ENCODE measurements at places on chromosomes 2 and 18.

DNA sequence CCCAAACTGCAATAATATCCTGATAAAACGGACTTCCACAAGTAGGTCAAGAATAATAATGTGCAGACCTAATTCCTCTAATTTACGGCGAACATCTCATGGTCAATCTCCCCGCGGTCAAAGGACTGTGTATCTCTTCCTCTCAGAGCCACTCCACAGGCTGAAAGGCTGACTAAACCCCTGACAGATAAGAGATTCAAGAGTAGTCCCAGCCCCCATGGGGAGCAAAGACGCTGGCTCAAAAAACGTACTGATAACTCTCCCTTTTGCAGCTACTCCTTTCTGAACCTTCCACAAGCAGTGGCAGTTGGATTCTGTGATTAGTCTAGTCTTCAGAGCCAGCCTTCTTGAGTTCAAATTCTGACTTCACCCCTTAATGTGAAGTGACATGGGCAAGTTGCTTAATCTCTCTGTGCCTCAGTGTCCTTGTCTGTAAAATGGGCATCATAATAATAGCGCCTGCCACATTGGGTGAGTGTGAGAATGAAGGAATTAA is 19.7 kb upstream of the IL18R1 start:
- H3K36me3 ChIP-seq, result no peaks in the 10 kb centered on the region
- no peaks in the 10 kb centered on the region for H3K4me1 ChIP-seq
- no peaks in the 10 kb centered on the region for H3K27me3 ChIP-seq
- H3K27ac ChIP-seq, result no peak overlapping the region

DNA sequence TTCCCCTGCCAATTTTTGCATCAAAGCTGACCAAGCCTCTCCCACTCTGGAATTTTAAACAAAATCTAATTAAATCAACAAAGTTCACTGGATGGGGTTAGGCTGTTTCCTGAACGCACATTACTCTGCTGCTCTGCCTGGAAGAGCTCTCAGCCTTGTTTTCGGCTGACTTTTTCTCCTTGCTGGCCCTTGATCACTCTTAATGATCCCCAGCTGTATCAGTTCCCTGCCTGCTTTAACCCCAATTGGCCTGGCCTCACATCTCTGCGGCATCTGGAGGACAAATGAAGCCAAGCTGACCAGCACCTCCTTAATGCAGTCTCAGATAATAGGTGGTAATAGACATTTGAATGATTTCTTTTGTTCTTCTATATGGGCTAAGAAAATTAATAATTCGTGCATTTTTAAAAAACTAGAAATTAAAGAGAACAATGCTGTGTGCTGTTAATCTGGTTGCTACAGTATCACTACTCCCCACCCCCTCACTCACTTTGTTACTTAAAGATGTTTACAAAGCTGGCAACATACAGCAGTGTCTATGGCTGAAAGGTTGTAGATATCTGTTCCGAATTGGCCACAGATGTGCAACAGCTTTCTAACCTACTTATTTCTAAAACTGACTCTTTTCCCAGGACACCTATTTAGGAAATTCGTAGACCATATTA is 415.2 kb upstream of the KCNH7 start:
- no peak for DNase-seq
- H3K4me1 ChIP-seq, result no peaks in the 10 kb centered on the region
- no peak overlapping the region for H3K27ac ChIP-seq
- no peaks in the 10 kb centered on the region for H3K27me3 ChIP-seq
- H3K36me3 ChIP-seq, result no peaks in the 10 kb centered on the region

GRCh38 chr2:98483257-98483861 is 38.7 kb downstream of the INPP4A start:
- H3K4me1 ChIP-seq, result peaks cover 56% of the 10 kb centered on the region
- H3K36me3 ChIP-seq, result no peaks in the 10 kb centered on the region

DNA sequence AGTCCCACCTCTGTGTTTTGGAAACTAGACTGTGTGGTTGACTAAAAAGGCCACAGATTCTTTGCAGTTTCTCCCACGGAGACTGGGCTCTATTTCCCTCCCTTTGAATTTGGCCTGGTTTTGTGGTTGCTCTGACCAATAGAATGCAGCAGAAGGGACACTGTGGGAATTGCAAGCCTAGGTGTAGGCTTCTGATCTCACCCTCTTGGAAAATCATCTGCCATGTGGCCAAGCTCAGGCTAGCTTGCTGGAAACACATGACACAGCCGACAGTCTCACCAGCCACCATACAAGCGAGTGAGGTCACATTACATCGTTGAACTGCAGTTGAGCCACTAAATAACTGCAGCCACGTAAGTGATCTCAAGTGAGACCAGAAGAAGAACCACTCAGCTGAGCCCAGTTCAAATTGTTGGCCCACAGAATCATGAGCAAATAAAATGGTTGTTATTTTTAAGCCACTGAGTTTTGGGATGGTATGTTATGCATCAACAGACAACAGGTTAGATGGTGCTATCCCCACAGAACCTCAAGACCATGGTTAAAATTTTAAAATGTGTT is 319.1 kb upstream of the MEX3C start:
- no peaks in the 10 kb centered on the region for H3K36me3 ChIP-seq
- no peak overlapping the region for H3K27ac ChIP-seq
- H3K4me1 ChIP-seq, result no peaks in the 10 kb centered on the region
- H3K4me3 ChIP-seq, result no peak overlapping the region

DNA sequence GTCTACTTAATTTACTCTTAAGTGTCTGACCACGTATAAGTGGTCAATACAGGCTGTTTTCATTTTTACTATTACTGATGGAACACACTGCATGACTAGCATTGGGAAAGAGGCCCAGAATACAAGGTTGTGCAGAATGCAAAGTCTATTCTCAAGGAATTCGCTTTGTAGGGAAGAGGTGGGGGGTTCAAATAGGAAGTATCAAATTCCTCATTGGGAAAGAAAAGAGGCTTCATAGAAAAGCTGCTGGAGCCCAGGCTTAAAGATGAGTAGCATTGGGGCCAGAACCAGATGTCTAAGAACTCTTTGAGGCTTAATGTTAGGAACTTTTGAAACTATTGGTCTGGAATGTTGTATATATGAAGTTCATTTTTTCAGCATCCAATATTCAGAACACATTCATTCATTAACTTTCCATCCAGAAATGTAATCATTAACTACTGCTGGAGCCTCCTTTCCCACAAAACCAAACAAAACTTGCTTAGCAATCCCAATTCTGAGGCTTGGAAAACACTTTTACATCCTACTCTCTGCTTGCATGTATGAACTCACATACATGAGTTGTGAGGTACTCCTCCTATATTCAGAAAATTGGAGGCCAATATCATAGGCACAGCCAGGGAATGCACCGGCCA is 994 bp upstream of the LRATD1 start:
- no peaks in the 10 kb centered on the region for H3K27me3 ChIP-seq
- H3K4me1 ChIP-seq, result peaks cover 32% of the 10 kb centered on the region
- DNase-seq, result no peak
- no peaks in the 10 kb centered on the region for H3K36me3 ChIP-seq
- H3K27ac ChIP-seq, result peak overlapping the region; percentile 55

GRCh38 chr2:181972431-181973170 is 13.1 kb upstream of the PPP1R1C start:
- no peak overlapping the region for H3K27ac ChIP-seq
- peaks cover 14% of the 10 kb centered on the region for H3K4me1 ChIP-seq
- no peak for DNase-seq
- H3K27me3 ChIP-seq, result no peaks in the 10 kb centered on the region

DNA sequence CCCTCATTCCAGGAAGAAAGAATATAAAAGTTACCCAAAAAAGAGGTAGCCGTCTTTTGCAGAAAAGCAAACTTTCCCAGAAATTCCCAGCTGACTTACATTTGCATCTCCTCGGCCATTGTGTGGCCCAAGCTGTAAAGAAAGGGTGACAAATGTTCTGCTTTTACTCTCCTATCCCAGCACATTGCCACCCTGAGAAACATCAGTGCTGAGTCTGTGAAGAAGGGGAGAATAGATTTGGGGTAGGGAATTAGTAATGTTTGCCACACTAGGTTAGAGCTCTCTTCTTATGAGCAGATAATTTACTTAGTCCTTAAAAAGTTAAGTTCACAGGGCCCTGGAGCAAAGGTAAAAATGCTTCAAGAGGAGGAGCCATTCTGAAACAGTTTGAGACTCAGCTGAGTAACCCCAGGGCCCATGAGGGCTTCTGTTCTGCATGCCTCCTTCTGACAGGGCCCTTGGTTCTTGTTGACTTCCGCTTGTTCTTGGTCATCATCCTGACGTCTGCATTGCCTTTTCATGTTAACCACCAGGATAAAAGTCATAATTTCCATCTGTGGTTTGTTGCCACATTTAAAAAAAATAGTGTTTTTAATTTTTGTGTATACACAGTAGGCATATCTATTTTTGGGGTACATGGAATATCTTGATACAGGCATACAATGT is 550.7 kb downstream of the RNF144A start:
- H3K4me1 ChIP-seq, result no peaks in the 10 kb centered on the region
- no peaks in the 10 kb centered on the region for H3K36me3 ChIP-seq
- H3K27ac ChIP-seq, result no peak overlapping the region
- no peak for DNase-seq

GRCh38 chr2:230658877-230659652 is 53.6 kb upstream of the CAB39 start:
- no peak overlapping the region for H3K4me3 ChIP-seq
- no peaks in the 10 kb centered on the region for H3K27me3 ChIP-seq
- no peaks in the 10 kb centered on the region for H3K4me1 ChIP-seq
- DNase-seq, result no peak
- no peak overlapping the region for H3K27ac ChIP-seq

GRCh38 chr2:150690870-150691269 is 203.4 kb upstream of the RND3 start:
- no peaks in the 10 kb centered on the region for H3K27me3 ChIP-seq
- no peaks in the 10 kb centered on the region for H3K36me3 ChIP-seq
- DNase-seq, result no peak
- no peaks in the 10 kb centered on the region for H3K4me1 ChIP-seq
- no peak overlapping the region for H3K4me3 ChIP-seq

- DNase-seq, result no peak
- H3K36me3 ChIP-seq, result no peaks in the 10 kb centered on the region
- H3K4me3 ChIP-seq, result no peak overlapping the region
- no peak overlapping the region for H3K27ac ChIP-seq
- peaks cover 13% of the 10 kb centered on the region for H3K4me1 ChIP-seq
Measured at GRCh38 chr2:101386599-101387150, 628 bp downstream of the CREG2 start.

- no peaks in the 10 kb centered on the region for H3K36me3 ChIP-seq
- DNase-seq, result no peak
- no peak overlapping the region for H3K27ac ChIP-seq
Measured at GRCh38 chr18:9319333-9319732, 15.2 kb upstream of the TWSG1 start.

DNA sequence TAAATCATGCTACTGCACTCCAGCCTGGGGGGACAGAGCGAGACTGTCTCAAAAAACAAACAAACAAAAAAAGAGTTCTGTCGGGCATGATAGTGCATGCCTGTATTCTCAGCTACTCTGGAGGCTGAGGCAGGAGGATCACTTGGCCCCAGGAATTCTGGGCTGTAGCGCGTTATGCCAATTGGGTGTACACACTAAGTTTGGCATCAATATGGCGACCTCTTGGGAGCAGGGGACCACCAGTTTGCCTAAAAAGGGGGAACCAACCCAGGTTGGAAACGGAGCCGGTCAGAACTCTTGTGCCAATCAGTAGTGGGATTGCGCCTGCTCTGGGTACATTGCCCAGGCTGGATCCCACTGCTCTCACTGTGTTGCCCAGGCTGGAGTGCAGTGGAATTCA is 49.7 kb downstream of the SDC1 start:
- H3K4me1 ChIP-seq, result peaks cover 13% of the 10 kb centered on the region
- DNase-seq, result peak; percentile 2
- H3K4me3 ChIP-seq, result no peak overlapping the region
- no peaks in the 10 kb centered on the region for H3K27me3 ChIP-seq

DNA sequence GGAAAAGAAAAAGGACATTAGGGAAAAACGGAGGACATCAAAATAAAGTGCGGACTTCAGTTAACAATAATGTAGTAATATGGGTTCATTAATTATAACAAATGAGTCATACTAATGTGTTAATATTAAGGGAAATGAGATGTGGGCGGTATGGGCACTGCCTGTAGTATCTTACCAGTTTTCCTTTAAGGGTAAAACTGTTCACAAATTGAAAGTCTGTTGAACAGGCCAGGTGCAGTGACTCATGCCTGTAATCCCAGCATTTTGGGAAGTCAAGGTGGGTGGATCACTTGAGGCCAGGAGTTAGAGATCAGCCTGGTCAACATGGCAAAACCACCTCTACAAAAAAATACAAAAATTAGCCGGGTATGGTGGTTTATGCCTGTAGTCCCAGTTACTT is 56.8 kb upstream of the PMAIP1 start:
- no peak overlapping the region for H3K4me3 ChIP-seq
- no peaks in the 10 kb centered on the region for H3K27me3 ChIP-seq
- DNase-seq, result no peak

- peak overlapping the region; percentile 11 for H3K27ac ChIP-seq
- peak; percentile 29 for DNase-seq
- no peak overlapping the region for H3K4me3 ChIP-seq
- H3K36me3 ChIP-seq, result no peaks in the 10 kb centered on the region
- H3K27me3 ChIP-seq, result no peaks in the 10 kb centered on the region
Measured at GRCh38 chr2:16617282-16618266, 48.1 kb downstream of the CYRIA start.

- no peaks in the 10 kb centered on the region for H3K4me1 ChIP-seq
- H3K27me3 ChIP-seq, result no peaks in the 10 kb centered on the region
- no peak overlapping the region for H3K27ac ChIP-seq
- no peak for DNase-seq
Measured at GRCh38 chr2:188787658-188788240, 186.4 kb upstream of the COL3A1 start.

- H3K36me3 ChIP-seq, result no peaks in the 10 kb centered on the region
- no peaks in the 10 kb centered on the region for H3K4me1 ChIP-seq
- DNase-seq, result no peak
- no peak overlapping the region for H3K4me3 ChIP-seq
Measured at GRCh38 chr2:236805800-236806531, 236.3 kb downstream of the ACKR3 start.

DNA sequence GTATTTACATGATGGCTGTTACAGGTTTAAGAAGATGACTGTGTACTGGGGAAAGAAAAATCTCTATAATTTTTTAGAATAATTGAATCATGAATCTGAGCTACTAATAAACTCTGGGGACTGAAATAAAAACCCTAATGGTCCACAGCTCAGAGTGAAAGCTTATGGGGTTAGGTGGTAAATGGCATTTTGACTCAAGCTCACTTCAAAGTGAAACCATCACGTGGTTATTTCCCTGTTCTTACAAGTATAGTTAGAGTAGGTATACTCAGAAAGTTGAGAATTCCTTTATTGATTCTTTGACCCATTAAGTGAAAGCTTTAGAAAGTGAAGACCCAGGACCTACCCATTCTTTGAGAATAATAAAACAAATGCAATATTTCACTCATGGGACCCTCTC is 626.2 kb upstream of the SETBP1 start:
- H3K4me1 ChIP-seq, result no peaks in the 10 kb centered on the region
- no peak overlapping the region for H3K4me3 ChIP-seq
- H3K27ac ChIP-seq, result no peak overlapping the region
- no peaks in the 10 kb centered on the region for H3K27me3 ChIP-seq

GRCh38 chr2:235268535-235268934 is 225.3 kb upstream of the AGAP1 start:
- H3K27ac ChIP-seq, result no peak overlapping the region
- H3K4me3 ChIP-seq, result no peak overlapping the region
- H3K36me3 ChIP-seq, result no peaks in the 10 kb centered on the region
- H3K27me3 ChIP-seq, result no peaks in the 10 kb centered on the region

GRCh38 chr2:28419443-28420270 is 27.0 kb downstream of the FOSL2 start:
- H3K36me3 ChIP-seq, result no peaks in the 10 kb centered on the region
- peak overlapping the region; percentile 0 for H3K27ac ChIP-seq
- DNase-seq, result no peak
- H3K27me3 ChIP-seq, result no peaks in the 10 kb centered on the region
- no peak overlapping the region for H3K4me3 ChIP-seq
- peaks cover 27% of the 10 kb centered on the region for H3K4me1 ChIP-seq

- no peak for DNase-seq
- H3K36me3 ChIP-seq, result no peaks in the 10 kb centered on the region
- H3K4me1 ChIP-seq, result no peaks in the 10 kb centered on the region
- H3K27me3 ChIP-seq, result no peaks in the 10 kb centered on the region
Measured at GRCh38 chr2:166115589-166115988, 12.2 kb downstream of the SCN1A start.
